Glomerular endothelial cell (primary cell): ENCODE measurements at places on chromosomes 13 and 19. TPM values are rescaled to one million over a fixed set of nuclear protein-coding genes. Genes with fewer than 3 reads are reported as not detected.

The NLRP7 gene
- total RNA-seq, result not detected in 2 replicates

The CLEC17A gene
- not detected in 2 replicates for total RNA-seq

DNA sequence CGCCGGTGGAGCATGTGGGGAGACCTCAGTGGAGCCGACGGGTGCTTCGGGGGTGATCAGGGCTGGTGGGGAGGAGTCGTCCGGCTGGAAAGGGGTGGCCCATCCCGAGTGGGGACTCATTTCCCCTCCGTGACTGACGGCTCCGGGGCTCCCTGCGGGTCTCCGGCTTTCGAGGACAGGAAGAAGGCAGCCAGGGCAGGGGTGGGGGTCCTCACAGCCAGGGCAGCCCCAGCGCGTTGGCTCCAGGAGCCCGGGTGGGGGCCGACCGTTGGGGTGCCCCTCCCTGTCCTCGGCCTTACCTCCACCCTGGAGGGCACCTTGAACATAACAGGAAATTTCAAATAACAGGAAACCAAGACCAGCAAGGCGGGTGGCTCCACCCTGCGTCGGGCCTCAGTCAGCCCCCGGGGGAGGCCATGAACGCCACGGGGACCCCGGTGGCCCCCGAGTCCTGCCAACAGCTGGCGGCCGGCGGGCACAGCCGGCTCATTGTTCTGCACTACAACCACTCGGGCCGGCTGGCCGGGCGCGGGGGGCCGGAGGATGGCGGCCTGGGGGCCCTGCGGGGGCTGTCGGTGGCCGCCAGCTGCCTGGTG, at the start of gene S1PR4:
Gene S1PR4, plus strand, starts transcription at position 393 of the 596 bp plus-strand sequence. Its CDS starts 24 bp downstream, at position 417.
- DNase-seq, result no peak

GRCh38 chr13:43347877-43348276, 324.5 kb downstream of the DNAJC15 start:
- DNase-seq, result no peak

DNA sequence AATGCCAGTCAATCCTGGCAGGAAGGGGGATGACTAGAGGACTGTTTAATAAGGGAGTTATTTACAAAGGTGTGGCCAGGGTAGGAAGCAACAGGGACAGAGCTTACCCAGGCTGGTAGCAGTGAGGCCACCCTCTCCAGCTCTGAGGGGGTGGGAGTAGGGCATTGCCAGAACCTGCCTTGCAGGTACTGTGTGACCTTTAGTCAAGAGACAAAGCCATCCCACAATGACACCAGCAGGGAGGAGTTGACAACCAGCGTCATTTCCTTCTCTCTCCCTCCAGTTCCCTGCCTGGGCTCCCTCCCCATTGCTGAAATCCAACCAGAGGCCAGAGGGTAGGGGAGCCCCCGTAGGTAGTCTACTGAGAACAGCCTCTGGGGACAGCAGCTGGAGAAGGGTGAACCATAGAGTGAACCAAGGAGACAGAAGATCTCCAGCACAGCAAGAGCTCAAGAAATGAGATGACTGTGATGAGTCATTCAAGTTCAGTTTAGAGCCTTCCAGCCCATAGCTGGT, 33.3 kb upstream of the SPATA13 start:
- no peak for DNase-seq

DNA sequence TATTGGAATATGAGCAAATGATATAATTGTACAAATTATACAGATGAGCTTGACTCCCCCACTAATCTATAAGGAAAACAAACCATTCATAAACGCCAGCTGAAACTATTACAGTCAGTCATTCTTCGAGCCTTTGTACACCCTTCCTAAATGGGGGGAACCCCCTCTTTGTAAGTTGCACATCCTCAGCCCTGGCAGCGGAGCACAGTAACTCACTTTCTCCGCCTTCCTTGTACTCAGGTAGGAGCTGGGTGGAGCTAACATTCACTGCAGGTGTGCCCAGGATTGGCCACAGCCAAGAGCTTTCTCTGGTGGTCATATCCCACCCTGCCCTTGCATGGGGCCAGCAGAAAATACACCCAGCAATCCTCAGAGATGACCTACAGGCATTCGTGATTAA, 28.6 kb downstream of the PIN1 start:
- no peak for DNase-seq

DNA sequence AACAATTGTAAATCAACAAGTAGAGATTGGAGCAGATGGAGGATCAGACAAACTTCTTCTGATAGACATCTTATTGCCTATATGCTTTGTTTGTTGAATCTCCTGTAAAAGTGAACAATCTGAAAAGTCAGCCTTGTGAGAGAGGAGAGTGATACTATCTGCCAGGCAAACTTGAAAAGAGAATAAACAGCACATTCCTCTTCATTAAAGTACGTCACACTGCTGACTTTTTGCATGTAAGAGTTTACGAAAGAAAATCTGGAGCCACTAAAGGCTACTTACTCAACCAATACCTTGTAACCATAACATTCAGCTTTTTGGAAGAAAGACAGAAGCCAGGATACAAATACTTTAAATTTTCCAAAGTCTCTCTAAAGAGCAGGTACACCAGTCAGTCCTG, 42.5 kb downstream of the EDNRB start:
- DNase-seq, result no peak

- no peak for DNase-seq
Observed at GRCh38 chr19:14467816-14468215, 7.3 kb downstream of the PTGER1 start.

The S1PR2 gene
- 1.8 and 3.4 TPM in 2 replicates for total RNA-seq

DNA sequence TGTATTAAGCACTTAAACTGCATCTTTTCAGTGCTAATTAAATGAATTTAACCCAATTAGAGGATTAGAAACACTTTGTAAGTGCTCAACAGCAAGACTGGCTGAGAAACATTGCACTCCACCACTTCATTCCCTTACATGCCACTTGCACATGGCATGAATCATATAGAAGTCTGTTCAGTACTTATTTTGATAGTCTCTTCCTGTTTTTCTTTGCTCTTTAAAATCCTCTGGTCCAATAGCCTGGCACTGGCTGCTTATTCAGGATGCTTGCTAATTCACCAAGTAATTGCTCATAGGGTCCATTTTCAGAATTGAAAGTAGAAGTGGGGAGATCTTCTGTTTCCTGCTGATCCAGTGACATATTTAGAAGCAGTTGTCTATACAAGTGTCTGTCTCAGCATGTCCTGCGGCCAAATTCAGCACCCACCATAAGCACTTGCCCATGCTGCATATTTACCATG, 900.1 kb downstream of the PCDH9 start:
- DNase-seq, result no peak

The QPCTL gene
- 17.4 and 25.0 TPM in 2 replicates for total RNA-seq

DNA sequence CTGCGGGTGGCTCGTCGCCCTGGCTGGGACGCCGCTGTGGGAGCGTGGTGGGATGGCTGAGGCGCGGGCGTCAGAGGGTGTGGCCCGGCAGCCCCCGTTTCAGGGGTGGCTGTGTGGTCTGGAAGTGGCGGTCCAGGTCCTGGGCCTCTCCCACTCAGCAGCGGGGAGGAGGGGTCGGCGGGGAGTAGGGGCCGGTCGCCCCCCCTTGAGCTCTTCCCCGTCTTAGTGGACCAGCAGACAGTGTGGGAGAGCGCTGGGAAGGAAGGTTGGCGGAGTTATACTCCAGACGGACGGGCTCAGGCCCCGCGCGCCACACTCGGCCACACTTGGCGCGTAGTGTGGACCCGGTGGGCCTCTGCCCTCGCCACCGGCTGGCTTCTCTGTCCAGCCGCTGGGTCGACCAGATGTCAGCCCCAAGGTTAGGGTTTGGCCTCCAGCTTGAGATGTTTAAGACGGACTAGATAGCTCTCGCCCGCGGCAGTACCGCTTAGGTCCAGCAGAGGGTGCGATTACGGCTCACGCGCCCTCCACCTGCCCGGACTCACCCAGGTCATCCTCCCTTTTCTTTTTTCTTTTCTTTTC, 21.7 kb upstream of the ZNF429 start:
- no peak for DNase-seq

The ZNF296 gene
- total RNA-seq, result 0.53 and 0.78 TPM in 2 replicates

DNA sequence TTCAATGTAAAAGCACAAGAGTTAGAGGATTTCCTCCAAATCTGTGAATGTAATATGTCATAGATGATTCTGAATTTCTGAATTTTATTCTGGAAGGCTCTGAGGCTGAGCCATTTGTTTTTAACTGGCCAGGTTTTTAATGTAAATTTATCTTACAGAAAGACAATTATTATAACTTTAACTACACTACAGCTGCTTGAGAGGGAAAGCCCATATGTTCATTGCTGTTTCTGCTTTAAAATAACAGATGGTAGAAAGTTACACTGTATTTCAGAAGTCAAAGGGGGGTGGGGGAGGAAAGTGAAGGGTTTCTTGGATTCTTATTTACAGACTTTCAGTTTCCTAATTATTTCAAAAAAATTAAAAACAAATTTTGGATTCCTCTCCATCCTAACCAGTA, 62.8 kb downstream of the DNAJC15 start:
- DNase-seq, result no peak

- no peak for DNase-seq
Observed at GRCh38 chr19:54630782-54631181, 498 bp downstream of the LILRB1 start.

- DNase-seq, result no peak
Observed at GRCh38 chr13:35600137-35600536, 123.6 kb upstream of the MAB21L1 start.

- DNase-seq, result no peak
Observed at GRCh38 chr13:109036078-109036780, 406.8 kb downstream of the MYO16 start.

DNA sequence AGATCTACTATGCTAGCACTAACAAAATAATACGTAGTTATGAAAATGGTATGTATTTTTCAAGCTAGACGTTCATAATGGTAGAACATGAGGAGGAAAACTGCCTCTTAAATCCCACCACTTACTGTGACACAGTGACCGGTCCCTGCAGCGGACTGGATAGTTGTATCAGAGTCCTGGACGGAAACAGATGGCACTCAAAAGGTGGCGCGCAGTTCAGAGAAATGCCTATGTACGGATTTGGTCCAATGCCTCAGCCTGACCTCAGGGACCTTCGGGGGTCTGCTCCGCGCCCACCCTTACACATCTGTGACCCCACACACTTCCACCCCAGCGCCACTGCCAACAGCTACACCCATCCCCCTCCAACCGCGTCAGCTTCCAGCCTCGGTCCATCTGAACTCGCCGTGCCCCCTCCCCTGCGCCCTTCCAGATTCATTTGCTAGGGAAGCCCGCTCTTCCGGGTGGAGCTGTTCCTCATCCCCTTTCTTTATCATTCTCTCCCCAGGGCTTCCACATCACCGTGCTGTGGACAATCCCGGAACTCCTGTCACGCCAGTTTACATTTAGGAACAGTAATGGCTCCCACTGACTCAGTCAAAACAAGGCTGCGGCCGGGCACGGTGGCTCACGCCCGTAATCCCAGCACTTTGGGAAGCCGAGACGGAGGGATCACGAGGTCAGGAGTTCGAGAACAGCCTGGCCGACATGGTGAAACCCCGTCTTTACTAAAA, 792 bp upstream of the LENG8 start:
- no peak for DNase-seq

DNA sequence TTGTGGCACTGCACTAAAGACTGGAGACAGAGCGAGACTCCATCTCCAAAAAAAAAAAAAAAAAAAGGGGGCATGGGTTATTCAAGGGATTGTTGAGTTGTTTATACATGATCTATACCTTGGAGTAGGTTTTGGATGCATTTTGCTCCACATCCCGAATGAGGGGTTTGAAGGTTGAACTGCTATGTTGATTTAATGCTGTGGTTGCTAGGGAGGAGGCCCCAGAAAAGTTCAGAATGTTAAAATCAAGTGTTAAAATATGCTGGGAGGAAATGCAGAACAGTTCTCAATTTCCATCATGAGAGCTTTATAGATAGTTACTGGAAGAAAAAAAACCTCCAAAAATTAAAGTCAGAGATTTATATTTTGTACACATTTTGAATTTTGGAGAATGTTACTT, 116.5 kb downstream of the DNAJC15 start:
- DNase-seq, result no peak

GRCh38 chr13:113628291-113629270, 29.4 kb downstream of the ATP4B start:
- no peak for DNase-seq

DNA sequence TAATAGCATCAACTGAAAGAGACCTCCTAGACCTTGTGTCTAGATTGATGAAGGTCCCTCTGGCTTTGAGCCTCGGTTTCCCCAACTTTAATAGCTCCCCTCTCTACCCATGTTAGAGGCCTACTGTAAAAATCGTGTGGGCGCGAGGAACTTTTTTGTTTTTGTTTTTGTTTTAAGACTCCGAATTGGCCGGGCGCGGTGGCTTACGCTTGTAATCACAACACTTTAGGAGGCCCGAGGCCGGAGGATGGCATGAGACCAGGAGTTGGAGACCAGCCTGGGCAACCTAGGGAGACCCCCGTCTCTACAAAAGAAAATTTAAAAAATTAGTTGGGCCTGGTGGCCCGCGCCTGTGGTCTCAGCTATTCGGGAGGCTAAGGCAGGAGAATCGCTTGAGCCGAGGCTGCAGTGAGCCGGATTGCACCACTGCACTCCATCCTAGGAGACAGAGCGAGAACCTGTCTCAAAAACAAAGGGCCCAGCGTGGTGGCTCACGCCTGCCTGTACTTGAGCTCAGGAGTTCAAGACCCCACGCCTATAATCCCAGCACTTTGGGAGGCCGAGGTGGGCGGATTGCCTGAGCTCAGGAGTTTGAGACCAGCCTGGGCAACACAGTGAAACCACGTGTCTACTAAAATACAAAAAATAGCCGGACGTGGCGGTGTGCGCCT, 858 bp upstream of the PPP6R1 start:
- DNase-seq, result no peak

DNA sequence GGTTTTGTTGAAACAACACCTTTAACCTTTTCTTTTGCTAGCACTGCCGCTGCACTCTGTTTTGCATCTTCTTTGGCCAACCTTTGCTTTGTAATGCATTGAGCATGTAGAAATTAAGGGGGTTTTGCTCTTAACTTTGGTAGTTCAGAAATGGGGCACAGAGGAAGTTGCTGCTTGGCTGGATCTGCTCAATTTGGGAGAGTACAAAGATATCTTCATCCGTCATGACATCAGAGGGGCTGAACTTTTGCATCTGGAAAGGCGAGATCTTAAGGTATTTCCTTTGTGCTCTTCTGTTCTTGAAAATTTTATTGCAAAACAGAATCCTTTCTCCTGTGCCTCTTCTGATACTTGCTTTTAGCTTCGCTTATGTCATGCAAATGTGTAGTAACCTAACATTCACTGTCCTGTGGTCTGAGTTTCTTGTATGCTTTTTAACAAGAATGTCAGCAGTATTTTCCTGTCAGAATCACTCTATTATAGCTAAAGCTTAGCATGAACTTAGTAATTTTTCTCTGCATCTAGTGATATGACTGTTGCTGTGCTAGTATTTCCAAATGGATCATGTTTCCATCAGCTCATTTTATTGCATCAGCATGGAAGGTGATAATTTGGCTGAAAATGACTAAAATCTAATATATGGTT, 50.7 kb upstream of the AKAP11 start:
- no peak for DNase-seq
